ENCODE measurements at places on chromosomes 4 and X. TPM values are rescaled to one million over a fixed set of nuclear protein-coding genes. Genes with fewer than 3 reads are reported as not detected.

The ARAP2 gene
- total RNA-seq, result 49.7 TPM

The SPATA18 gene
- 0.35 TPM for total RNA-seq

The HSFX2 gene
- 0.57 TPM for total RNA-seq

The CLDN22 gene
- not detected for total RNA-seq

The FAM9C gene
- not detected for total RNA-seq

The RAB33A gene
- 10.6 TPM for total RNA-seq

The KIAA1210 gene
- total RNA-seq, result not detected

The TMPRSS11D gene
- total RNA-seq, result not detected

Data from CD8-positive, alpha-beta memory T cell (primary cell).